ENCODE measurements at places on chromosomes 12 and 14.

GRCh38 chr12:91414636-91415035, 232.0 kb upstream of the DCN start:
- DNase-seq, result no peak

DNA sequence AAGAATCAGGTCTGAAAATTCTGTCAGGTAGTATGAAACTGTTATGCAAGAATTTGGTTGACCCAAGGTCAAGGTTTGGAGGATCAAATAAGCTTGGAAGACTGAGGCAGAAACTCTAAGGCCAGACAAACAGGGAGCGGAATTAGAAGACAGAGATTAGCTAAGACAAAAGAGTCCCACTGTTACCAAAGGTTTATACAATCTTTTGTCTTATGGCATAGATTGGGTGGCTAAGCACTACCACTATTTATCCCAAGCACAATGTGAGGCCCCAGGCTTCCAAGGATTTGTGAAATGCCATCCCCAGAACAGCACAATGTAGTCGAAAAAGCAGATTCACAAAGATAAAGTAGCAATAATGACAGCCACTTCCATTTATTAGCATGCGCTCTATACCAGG, 311.2 kb downstream of the SEC23A start:
- no peak for DNase-seq

DNA sequence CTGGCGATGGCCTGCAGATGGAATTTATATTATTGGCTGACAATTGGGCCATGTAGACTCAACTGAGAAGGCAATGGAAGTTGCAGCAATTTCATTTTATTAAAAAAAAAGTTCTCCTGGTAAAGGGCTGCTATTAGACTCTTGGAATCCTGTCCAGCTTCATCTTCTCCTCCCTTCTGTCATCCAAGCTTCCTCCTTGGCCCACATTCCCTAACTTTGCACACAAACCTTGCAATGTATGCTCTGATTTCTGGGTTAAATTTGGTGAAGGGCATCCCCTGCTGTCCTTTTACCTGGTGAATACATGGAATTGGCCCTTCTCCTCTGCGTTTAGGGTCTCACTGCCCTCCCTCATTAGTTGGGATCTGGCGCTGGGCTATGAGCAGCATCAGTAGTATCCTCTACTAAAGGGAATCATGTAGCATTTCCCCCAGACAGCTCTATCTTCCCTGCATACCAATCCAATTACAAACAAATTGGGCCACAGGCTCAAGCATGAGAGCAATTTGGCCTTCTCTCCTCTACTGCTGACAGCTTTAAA, 336.9 kb downstream of the BMP4 start:
- DNase-seq, result peak; percentile 5

DNA sequence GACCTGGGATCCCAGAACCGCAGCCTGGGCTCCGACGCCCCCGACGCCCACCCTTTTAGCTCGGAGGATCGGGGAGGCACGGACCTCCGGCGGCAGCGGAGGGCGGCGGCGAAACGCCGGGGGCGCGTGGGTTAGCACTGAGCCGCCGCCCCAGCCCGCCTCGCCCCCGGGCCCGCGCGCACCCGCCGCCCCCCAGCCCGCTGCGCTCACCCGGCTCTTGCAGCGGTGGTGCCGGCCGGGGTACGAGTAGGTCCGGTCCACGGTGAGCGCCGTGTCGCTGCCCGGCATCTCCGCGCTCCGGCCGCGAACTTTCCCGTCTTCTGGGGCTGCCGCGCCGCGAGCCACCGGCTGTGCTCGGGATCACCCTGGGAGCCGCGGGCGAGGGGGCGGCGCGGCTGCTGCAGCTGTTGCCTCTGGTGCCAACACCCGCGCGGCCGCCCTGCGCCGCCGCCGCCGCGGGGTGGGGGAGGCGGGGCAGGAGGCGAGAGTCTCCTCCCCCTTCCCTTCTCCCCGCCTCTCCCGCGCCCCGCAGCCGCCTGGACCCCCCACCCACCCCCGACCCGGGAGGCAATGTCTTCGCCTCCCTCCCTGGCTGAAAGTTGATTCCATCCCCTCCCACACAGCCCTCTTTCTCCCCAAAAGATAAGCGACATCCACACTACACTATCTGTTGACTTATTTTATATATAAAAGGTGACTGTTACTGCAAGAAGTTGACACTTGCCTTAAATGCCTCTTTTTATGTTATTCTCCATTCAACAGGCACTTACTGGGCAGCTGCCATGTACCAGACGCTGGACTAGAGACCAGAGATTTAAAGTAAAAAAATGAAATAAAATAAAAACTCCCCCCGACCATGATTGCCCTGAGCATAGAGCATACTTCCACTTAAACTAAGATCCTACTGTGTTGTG, at the start of gene TMCC3:
Gene TMCC3, minus strand, starts transcription at position 415 of the 914 bp plus-strand sequence. Its CDS starts 127 bp downstream, at position 288.
- DNase-seq, result no peak

- DNase-seq, result no peak
Observed at GRCh38 chr12:117120787-117121186, 21.6 kb upstream of the TESC start.

- DNase-seq, result peak; percentile 97
Observed at GRCh38 chr14:102524451-102525218, 15.1 kb upstream of the ANKRD9 start.
